Stimulated activated CD4-positive, alpha-beta T cell treated with anti-CD3 and anti-CD28 coated beads, Interleukin-1b, Interleukin-23, amount 100 ng/mL, for 1 hour (primary cell): ENCODE measurements at places on chromosomes 11 and 22.

GRCh38 chr22:45976254-45977002, 534 bp downstream of the WNT7B start:
- DNase-seq: no peak

DNA sequence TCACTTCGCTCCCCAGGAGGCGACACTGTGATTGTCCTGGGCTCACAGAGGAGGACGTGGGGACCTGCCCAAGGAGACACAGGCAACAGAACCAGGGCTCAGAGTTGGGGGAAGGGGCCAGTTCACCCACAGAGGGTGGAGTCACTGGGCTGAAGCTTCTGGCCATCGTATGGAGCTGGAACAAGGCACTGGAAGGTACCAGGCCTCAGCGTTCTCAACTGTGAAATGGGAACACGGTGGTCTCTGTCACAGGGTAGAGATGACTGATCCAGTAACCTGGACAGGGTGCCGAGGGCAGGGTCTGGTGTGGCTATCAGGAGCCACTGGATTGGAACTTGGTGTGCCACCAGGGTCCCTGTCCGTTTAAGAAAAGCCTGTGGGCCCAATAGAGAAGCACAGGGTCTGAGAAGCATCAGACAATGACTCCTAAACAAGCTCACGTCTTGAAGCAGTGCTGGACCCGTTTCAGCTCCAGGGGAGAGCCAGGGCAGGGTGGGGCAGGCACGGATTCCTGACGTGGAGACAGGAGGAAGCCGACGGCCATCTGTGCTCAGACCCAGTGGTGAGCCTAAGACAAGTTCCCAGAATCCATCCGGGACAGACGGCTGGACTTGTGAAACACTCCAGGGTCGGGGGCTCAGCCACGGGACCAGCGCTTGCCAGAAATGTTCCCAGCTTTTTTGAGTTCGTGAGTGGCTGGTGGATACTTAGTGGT, 25.0 kb upstream of the KCNQ1OT1 start:
- DNase-seq: no peak

GRCh38 chr22:34804604-34805003, 261.4 kb upstream of the ISX start:
- no peak for DNase-seq

DNA sequence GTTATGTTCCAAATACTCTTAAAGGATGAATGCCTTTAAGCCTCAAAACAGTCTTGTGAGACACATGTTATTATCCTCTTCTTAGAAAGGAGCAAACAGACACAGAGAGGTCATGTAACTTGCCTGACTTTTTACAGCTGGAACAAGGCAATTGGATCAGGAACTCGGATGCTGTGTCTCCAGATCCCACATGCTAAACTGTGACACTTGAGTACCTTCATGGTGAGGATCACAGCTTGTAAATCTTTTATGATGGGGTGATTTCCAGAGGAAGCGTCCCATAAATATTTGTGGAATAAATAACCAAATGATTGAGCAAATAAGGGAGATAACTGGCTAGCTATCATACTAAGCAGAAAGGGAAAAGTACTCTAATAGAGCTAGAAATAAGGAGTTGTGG, 171.2 kb downstream of the C11orf91 start:
- DNase-seq: no peak
